ENCODE measurements at places on chromosomes 6 and 20. TPM values are rescaled to one million over a fixed set of nuclear protein-coding genes. Genes with fewer than 3 reads are reported as not detected.

Gene ABT1
- 15.6 TPM for total RNA-seq

Gene RUNX2
- total RNA-seq: 1.8 TPM

Gene HCRTR2
- total RNA-seq: not detected

Gene TMEM170B
- 10.8 TPM for total RNA-seq

Gene OR2W1
- not detected for total RNA-seq

Gene ADAM33
- 84.7 TPM for total RNA-seq

Gene HAO1
- not detected for total RNA-seq

Gene RFX6
- total RNA-seq: not detected

Gene BTN2A1
- 54.8 TPM for total RNA-seq

Gene BPIFB2
- not detected for total RNA-seq

Gene HEY2
- total RNA-seq: under 0.01 TPM

Gene SIRPB1
- 0.95 TPM for total RNA-seq

Gene RAET1L
- not detected for total RNA-seq

Gene DOP1A
- total RNA-seq: 21.3 TPM

Gene C20orf204
- not detected for total RNA-seq

Gene TBC1D20
- total RNA-seq: 42.1 TPM

Gene BCLAF1
- 222 TPM for total RNA-seq

Gene RPS6KA2
- 78.4 TPM for total RNA-seq

Gene TRIM40
- not detected for total RNA-seq

Gene EPPIN
- not detected for total RNA-seq

Gene LPIN3
- total RNA-seq: 7.4 TPM

Gene UNC5CL
- not detected for total RNA-seq

Gene CRYBG1
- total RNA-seq: 3.6 TPM

Gene CRISP3
- not detected for total RNA-seq

Gene THBD
- 42.6 TPM for total RNA-seq

Gene TINAG
- total RNA-seq: not detected

Gene PSMB1
- 169 TPM for total RNA-seq

Gene PFDN4
- 157 TPM for total RNA-seq

Gene DEFB124
- not detected for total RNA-seq

Gene TNNC2
- total RNA-seq: 1.3 TPM

Gene TFAP2A
- 0.21 TPM for total RNA-seq

Gene CALHM4
- total RNA-seq: not detected

Gene PHACTR3
- total RNA-seq: 3.2 TPM

Gene CLVS2
- total RNA-seq: 11.6 TPM

Gene TFAP2C
- 1.1 TPM for total RNA-seq

Gene TDP2
- total RNA-seq: 32.4 TPM

Gene NHSL1
- 6.9 TPM for total RNA-seq

Gene SLC22A3
- total RNA-seq: 16.1 TPM

Gene BMP6
- total RNA-seq: 5.6 TPM

Gene CHMP4B
- total RNA-seq: 55.0 TPM

Gene SLC16A10
- under 0.01 TPM for total RNA-seq

Gene ITPA
- 23.5 TPM for total RNA-seq

Gene GMNN
- 8.7 TPM for total RNA-seq

Gene TRIM10
- not detected for total RNA-seq

Gene FNDC1
- total RNA-seq: 0.55 TPM

Measured in uterus (tissue), 4 donors.